ENCODE measurements at places on chromosomes 6 and 20.

DNA sequence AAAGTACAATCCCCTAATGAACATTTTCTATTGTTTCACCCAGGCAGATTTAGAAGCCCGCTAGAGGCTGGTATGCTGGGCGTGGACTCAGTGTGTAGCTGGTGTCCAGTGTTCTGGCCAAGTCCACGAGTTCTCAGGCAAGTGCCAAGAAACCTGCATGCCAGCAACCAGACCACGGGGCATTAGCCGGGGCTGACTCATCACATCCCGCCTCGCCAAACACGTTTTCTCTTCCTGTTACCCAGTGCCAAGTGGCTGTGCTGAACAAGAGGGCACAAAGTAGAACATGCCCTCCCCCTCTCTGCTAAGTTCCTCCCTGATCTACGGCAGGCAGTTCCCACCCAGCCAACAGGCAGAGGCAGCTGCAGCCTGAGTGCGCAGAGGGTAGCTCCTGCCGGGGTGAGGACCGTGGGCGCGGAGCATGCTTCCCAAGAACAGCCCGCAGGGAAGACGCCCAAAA, 29.6 kb downstream of the RAMACL start:
- no peak for DNase-seq

GRCh38 chr6:74902089-74902488, 303.8 kb downstream of the COL12A1 start:
- no peak for DNase-seq

GRCh38 chr20:1648101-1648500, 9.5 kb downstream of the SIRPG start:
- DNase-seq: no peak

DNA sequence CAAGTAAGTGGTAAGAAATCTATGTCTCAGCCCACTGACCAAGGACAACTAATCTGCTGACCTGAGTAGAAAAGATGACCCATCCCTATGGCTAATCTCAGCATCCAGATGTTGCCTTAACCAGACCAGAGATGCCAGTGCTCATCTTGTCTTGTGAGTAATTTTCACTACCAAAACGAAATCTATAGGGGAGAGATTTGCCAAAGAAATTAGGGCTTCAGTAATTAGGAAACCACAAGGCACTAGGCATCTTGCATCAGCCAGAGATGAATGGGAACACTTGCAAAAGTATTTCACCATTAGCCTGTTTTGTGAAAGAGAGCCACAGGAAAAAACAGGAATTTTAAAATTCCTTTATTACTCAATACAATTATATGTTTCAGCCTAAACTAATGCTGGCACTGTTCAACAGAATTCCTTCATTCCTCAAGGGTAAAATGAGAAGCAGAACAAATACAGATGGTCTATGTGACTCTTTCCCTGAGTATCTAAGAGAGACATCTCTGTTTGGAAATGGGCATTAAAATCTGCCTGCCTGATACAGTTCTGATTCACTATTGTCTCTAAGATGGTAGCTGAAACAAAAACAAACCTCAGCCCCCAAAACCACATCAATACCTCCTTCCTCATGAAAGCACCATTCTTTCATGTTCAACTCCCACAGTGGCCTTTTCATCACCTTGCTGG, 87.8 kb downstream of the GMDS start:
- no peak for DNase-seq

All from NCI-H1694 (cell line).